T-helper 17 cell (primary cell): ENCODE measurements at places on chromosomes 4 and X.

DNA sequence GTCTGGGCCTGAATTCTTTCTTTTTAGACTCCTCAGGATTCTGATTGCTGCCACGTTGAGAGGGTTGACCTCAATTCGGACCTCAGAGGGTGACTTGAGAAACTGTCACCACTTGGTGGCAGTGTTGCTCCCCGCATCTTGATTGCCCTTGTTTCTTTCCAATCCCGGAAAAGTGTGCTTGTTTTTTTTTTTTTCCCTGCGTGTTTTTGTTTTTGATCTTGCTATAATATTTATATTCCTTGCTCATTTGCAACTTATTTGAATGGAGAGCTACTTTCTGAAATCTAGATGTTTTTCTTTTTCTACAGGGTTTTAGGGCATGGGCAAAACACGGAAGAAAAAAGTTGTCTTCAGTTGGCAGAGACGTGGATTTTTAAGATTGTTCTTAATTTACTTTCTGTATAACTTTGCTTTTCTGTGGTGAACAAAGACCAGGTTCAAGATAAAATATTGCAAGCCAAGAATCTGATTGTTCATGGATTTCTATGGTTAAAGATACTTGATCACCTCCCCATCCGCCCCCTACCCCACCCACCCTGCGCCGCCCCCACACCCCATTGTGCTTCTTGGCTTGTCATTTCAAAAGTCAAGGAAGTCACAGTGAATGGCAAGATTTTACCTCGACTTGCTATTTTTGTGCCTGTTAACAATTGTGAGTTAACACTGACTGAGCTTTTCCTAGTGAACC lies 102.0 kb downstream of the PTTG2 start:
- DNase-seq = peak; percentile 29

DNA sequence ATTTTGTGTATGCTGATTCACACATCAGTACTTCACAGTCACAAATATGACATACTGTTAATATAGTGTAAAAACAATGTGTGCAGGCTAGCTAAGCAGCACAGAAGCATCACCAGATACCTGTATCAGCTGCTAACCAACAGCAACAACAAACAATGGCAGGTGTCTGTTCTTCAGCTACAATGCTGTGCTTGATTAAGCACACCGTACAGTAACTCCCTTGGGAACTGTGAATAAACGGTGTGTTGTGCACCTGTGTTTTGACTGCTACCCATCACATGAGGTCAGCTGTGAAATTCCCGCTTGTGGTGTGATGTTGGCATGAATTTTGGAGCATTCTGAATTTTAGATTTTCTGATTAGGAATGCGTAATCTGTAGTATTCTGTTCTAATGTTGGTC lies 379.7 kb upstream of the FAT1 start:
- DNase-seq = no peak

DNA sequence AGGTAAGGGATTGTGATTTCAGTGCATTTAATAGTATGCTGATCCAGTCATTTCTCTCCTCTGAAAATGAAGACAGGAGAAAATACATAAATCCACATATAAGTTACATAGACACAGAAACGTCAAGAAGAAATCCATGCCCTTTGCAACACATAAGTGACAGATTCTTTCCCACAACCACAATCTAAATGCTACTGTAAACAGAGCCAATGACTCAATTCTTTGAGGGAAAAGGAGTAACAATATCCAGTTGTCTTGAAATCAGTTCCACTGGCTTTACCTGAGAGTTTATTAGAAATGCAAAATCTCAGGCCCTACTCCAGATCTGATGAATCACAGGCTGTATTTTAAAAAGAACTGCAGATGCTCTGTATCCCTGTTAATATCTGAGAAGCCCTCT lies 66.4 kb downstream of the ARAP2 start:
- DNase-seq = no peak

- DNase-seq = no peak
Measured at GRCh38 chrX:10989386-10989785, 121.7 kb upstream of the HCCS start.

DNA sequence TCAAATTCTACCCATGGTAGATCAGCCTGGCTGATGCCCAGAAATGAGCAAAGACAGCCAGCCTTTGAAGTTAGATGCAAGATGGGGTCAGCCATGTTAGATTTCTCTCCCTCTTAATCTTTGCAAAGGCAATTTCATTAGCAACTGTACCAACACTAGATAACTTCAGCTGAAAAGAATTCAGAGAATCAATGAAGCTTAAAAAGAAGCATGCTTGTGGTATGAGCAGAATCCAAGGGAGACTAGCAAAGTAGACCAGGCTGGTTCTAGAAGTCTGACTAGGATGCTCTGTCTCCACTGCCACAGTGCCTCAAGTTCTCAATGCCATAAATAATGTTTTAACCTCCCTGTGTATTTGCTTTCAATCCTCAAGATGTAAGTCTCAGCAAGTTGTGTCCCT lies 247.3 kb downstream of the SLC7A11 start:
- DNase-seq = no peak

- no peak for DNase-seq
Measured at GRCh38 chr4:85815796-85816459, 341.0 kb downstream of the ARHGAP24 start.

GRCh38 chrX:43469391-43470054 lies 186.6 kb upstream of the MAOA start:
- DNase-seq = no peak

DNA sequence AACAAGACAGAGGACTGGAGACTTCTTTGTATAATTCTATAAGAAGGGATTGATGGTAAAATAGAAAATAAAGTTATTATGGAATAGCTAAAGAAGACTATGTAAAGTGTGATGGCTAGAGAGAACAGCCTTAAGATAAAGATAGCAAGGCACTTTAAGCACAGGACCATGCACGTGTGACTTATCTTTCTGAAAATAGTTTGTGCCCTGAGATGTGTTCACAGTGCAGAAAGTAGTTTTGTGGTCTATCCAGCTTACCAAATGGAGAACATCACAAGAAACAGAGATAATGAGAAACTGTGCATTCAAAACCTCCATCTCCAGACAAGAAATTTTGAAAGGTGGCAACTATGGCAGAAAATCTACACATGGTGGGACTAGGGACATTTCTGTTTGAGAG lies 213.3 kb downstream of the PARM1 start:
- DNase-seq = no peak
